ENCODE measurements at places on chromosomes 6 and 20. TPM values are rescaled to one million over a fixed set of nuclear protein-coding genes. Genes with fewer than 3 reads are reported as not detected.

DNA sequence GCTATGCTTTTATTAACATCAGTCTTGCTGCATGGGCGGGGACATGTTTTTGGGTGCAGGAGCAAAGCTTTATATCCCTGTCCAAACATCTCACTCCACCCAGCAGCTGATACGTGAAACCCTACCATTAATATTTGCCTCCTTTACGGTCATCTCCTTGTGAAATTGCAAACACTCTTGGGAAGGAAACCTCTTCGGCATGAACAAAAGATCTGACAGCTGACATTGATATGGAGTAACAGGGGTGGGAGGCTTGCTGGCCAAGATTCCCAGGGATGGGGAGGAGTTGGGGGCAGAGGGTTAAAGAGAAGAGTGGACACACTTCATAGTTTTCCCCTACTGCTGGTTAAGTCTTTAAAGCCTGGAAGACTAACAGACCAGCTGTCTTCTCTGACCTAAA lies 22.2 kb upstream of the VEGFA start:
- DNase-seq: no peak
- H3K27ac ChIP-seq: no peak overlapping the region
- no peak overlapping the region for H3K4me3 ChIP-seq
- H3K36me3 ChIP-seq: no peaks in the 10 kb centered on the region
- H3K27me3 ChIP-seq: no peaks in the 10 kb centered on the region

- H3K36me3 ChIP-seq: no peaks in the 10 kb centered on the region
- peaks cover 50% of the 10 kb centered on the region for H3K4me1 ChIP-seq
Observed at GRCh38 chr6:3349388-3350251, 90.9 kb downstream of the PSMG4 start.

- H3K27ac ChIP-seq: no peak overlapping the region
- H3K4me1 ChIP-seq: no peaks in the 10 kb centered on the region
- DNase-seq: no peak
Observed at GRCh38 chr6:46940433-46941226, 18.9 kb upstream of the ADGRF5 start.

- no peak overlapping the region for H3K4me3 ChIP-seq
- H3K27me3 ChIP-seq: no peaks in the 10 kb centered on the region
- H3K27ac ChIP-seq: no peak overlapping the region
Observed at GRCh38 chr20:42589976-42590639, 599.6 kb downstream of the PTPRT start.

DNA sequence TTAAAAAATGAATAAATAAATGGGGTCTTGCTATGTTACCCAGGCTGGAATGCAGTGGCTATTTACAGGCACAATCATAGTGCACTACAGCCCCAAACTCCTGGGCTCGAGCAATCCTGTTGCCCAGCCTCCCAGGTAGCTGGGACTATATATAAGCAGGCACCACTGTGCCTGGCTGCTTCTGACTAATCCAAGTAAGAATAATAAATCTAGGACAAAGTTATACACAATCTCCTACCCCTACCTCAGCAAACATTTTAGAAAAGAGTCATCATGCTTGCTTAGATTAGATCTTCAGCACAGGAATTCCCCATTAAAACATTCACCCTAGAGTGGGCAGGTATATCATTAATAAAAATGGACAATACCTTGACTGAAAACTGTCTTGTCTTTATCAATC lies 124.6 kb downstream of the REV3L start:
- H3K27me3 ChIP-seq: no peaks in the 10 kb centered on the region
- peak overlapping the region; percentile 24 for H3K27ac ChIP-seq
- H3K4me3 ChIP-seq: no peak overlapping the region

DNA sequence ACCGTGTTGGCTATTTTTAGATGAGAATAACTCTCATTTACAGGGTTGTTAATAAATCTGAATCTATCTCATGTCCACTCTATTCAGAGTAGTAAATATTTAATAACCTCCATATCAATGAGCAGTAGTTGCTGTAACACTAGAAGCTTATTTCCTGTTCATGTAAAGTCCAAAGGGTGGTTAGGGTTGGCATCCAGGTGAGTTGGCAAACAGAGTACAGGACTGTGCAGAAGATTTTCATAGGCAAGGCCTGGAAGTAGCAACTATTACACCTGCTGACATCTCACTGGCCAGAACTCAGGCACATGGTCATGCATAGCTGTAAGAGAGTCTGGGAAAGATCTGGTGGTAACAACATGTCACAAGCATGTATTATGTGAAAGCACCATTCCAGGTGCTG lies 147.5 kb downstream of the PHF3 start:
- H3K27ac ChIP-seq: no peak overlapping the region
- H3K36me3 ChIP-seq: no peaks in the 10 kb centered on the region
- no peak for DNase-seq
- H3K27me3 ChIP-seq: no peaks in the 10 kb centered on the region
- no peaks in the 10 kb centered on the region for H3K4me1 ChIP-seq
- no peak overlapping the region for H3K4me3 ChIP-seq

GRCh38 chr20:3107464-3108025 lies 23.0 kb upstream of the AVP start:
- no peaks in the 10 kb centered on the region for H3K27me3 ChIP-seq
- DNase-seq: no peak
- H3K36me3 ChIP-seq: no peaks in the 10 kb centered on the region
- no peak overlapping the region for H3K27ac ChIP-seq
- no peaks in the 10 kb centered on the region for H3K4me1 ChIP-seq

DNA sequence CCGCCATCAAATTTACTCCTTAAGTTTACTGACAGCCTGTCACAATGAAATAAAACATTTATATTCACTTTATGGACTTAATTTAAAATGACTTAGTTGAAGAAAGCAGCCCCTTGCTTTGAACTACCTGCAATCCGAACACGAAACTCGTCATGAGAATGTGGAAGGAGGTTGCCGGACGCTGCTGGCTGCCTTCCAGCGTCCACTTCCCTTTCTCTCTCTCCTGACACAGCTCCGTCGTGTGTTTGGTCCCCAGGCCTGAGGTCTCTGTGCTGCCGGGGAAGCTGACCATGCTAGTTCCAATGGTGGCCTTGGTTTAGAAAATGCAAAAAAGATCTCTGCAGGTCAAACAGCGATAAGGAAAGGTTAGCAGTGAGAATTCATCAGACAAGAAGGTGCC lies 519.7 kb downstream of the CDH26 start:
- no peaks in the 10 kb centered on the region for H3K27me3 ChIP-seq
- H3K36me3 ChIP-seq: no peaks in the 10 kb centered on the region
- H3K4me1 ChIP-seq: no peaks in the 10 kb centered on the region
- H3K27ac ChIP-seq: no peak overlapping the region
- no peak for DNase-seq

GRCh38 chr6:75243333-75244062 lies at the start of gene COX7A2:
Gene COX7A2 (minus strand): TSS chr6:75243801. CDS start chr6:75243734, 67 bp downstream.
- H3K36me3 ChIP-seq: peaks cover 17% of the 10 kb centered on the region
- peak; percentile 96 for DNase-seq
- peak within 1 kb of the TSS; percentile 90 for H3K27ac ChIP-seq
- no peaks in the 10 kb centered on the region for H3K27me3 ChIP-seq
- peak within 1 kb of the TSS; percentile 86 for H3K4me3 ChIP-seq

DNA sequence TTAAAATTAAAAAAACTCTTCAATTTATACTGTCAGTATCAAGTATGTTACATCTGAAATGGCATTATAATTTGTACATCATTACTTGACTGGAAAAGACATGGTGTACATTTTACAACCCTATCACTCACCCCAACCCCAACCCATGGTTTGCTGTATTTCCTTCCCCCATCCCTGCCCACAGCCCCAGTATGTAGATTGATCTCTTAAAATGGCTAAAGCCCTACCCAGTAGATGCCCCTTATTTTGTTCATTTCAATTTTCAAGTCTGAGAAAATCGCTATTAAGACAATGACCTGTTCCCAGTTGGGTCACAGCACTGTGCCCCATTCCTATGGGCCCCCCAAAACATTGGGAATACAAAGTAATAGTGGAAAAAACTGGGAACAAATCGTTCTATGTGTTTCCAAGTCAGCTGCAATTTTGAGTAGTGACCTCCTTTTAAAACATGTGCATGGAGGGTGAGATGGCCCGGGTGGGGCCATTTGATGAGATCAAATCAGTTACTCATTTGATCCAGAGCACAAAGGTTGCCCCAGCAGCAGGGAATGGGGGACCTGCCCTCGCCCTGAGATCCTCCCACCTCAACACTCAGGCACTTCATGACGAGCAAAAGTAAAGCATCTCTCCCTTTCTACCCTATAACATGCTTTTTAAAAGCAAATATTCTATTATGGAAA lies 13.3 kb downstream of the EZR start:
- H3K4me3 ChIP-seq: no peak overlapping the region
- H3K36me3 ChIP-seq: no peaks in the 10 kb centered on the region
- no peaks in the 10 kb centered on the region for H3K27me3 ChIP-seq
- peaks cover 47% of the 10 kb centered on the region for H3K4me1 ChIP-seq
- DNase-seq: no peak

- no peaks in the 10 kb centered on the region for H3K27me3 ChIP-seq
- no peak for DNase-seq
- H3K36me3 ChIP-seq: no peaks in the 10 kb centered on the region
- H3K27ac ChIP-seq: no peak overlapping the region
- no peak overlapping the region for H3K4me3 ChIP-seq
Observed at GRCh38 chr20:4060856-4061695, 45.7 kb upstream of the RNF24 start.

DNA sequence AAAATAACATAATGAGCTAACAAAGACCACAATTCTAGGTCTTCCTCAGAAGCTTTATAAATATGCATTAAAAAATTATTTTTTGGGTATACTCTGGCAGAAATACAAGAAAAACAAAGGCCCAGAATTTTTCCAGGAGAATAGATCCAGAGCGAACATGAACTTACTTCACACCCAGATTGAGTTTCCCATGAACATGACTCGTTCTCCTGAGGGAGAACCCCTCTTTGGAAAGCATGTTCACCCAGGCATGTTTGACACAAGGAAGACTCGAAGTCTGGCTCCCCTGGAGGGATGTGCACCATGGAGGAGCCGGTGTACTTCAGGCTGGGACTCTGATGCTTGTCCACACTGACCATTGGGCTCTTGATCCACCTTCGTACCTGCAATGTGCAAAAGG lies 56.1 kb downstream of the SGK1 start:
- no peaks in the 10 kb centered on the region for H3K27me3 ChIP-seq
- DNase-seq: no peak
- H3K36me3 ChIP-seq: no peaks in the 10 kb centered on the region
- H3K4me3 ChIP-seq: no peak overlapping the region

DNA sequence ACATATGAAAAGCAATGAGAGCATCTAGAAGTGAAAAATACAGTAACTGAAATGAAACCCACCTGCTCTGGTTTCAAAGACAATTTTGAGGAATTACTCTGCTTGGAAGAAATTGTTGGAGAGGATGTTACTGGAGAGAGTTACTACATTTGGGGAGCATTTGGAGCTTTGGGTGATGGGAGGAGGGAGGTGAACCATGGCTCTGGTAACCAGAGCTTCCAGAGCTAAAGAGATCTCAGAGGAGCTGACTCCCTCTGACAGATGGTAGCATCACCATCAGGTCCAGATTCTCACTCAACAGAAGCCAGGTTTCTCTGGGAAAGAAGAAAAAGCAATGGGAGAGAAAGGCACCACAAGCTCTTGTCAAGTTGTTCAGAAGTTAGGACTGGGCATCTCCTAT lies 42.2 kb upstream of the SMAP1 start:
- DNase-seq: no peak
- no peak overlapping the region for H3K27ac ChIP-seq
- H3K4me3 ChIP-seq: no peak overlapping the region
- no peaks in the 10 kb centered on the region for H3K36me3 ChIP-seq

- H3K27me3 ChIP-seq: no peaks in the 10 kb centered on the region
- H3K27ac ChIP-seq: no peak overlapping the region
- H3K4me3 ChIP-seq: no peak overlapping the region
Observed at GRCh38 chr20:36644032-36644705, 1.8 kb downstream of the SLA2 start.

DNA sequence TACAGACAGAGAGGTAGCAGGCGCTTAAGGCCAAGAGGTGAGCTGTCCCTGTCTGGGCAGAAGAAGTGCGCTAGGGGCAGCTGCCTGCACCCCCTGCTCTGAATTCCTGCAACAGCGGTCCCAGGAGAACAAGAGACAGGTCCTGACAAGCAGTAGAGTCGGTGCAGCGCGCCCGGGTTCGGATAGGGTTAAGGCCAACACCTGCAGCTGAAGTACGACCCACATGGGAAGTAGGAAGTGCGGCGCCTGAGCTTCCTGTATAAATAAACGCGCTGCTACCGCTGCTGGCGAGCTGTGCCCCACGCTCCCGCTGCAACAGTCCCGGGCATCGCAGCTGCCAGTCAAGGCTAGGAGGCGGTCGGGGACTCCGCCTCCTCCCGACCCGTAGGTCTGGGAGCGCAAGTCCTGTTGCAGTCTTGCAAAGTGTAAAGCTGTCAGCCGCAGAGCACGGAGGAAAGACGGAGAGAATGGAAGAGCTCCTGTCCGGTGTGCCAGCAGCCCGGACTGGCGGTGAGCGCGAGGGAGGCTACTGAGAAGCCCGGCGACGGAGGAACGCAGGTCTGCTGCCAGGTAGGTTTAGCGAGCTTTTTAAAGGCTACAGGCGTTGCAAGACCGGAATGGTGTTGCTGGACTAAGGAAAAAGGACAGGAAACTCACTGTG lies at the start of gene RNF144B:
Gene RNF144B, plus strand, starts transcription at position 290 of the 661 bp plus-strand sequence. CDS start 12,185 bp downstream, outside the sequence.
- H3K4me1 ChIP-seq: peaks cover 4% of the 10 kb centered on the region
- no peaks in the 10 kb centered on the region for H3K36me3 ChIP-seq
- H3K4me3 ChIP-seq: peak within 1 kb of the TSS; percentile 31
- peak within 1 kb of the TSS; percentile 13 for H3K27ac ChIP-seq
- peak; percentile 71 for DNase-seq
- peaks cover 21% of the 10 kb centered on the region for H3K27me3 ChIP-seq

- H3K4me3 ChIP-seq: no peak overlapping the region
- H3K27me3 ChIP-seq: no peaks in the 10 kb centered on the region
- peaks cover 29% of the 10 kb centered on the region for H3K36me3 ChIP-seq
Observed at GRCh38 chr20:37994512-37994911, 38.7 kb downstream of the TTI1 start.

GRCh38 chr6:39979461-39980328 lies 45.4 kb upstream of the MOCS1 start:
- H3K36me3 ChIP-seq: no peaks in the 10 kb centered on the region
- H3K27me3 ChIP-seq: no peaks in the 10 kb centered on the region
- H3K4me3 ChIP-seq: no peak overlapping the region
- H3K4me1 ChIP-seq: peaks cover 7% of the 10 kb centered on the region
- DNase-seq: no peak
- H3K27ac ChIP-seq: no peak overlapping the region

GRCh38 chr20:46751856-46752255 lies 42.4 kb downstream of the SLC2A10 start:
- no peak overlapping the region for H3K4me3 ChIP-seq
- no peaks in the 10 kb centered on the region for H3K4me1 ChIP-seq
- H3K27ac ChIP-seq: no peak overlapping the region
- H3K36me3 ChIP-seq: no peaks in the 10 kb centered on the region
- DNase-seq: peak; percentile 8

GRCh38 chr20:61445741-61446140 lies 193.7 kb downstream of the CDH4 start:
- no peak for DNase-seq
- H3K36me3 ChIP-seq: no peaks in the 10 kb centered on the region
- H3K27me3 ChIP-seq: no peaks in the 10 kb centered on the region
- H3K4me3 ChIP-seq: no peak overlapping the region
- no peak overlapping the region for H3K27ac ChIP-seq

GRCh38 chr20:41446456-41446855 lies 79.8 kb upstream of the EMILIN3 start:
- no peaks in the 10 kb centered on the region for H3K27me3 ChIP-seq
- no peak overlapping the region for H3K27ac ChIP-seq
- peaks cover 60% of the 10 kb centered on the region for H3K36me3 ChIP-seq
- H3K4me3 ChIP-seq: no peak overlapping the region
- no peaks in the 10 kb centered on the region for H3K4me1 ChIP-seq

Gene MOG
- total RNA-seq: 1.8 TPM

Gene TNNC2
- total RNA-seq: 36.0 TPM

Gene SLA2
- 0.11 TPM for total RNA-seq

Gene FGD2
- total RNA-seq: not detected

Gene KIF13A
- total RNA-seq: 96.9 TPM

All from cardiac muscle cell (in vitro differentiated cells and primary cell).